ENCODE measurements at places on chromosomes 6 and 20.

- no peak for DNase-seq
These were observed 179.3 kb downstream of the MTHFD1L start for GRCh38 chr6:151044465-151045441.

DNA sequence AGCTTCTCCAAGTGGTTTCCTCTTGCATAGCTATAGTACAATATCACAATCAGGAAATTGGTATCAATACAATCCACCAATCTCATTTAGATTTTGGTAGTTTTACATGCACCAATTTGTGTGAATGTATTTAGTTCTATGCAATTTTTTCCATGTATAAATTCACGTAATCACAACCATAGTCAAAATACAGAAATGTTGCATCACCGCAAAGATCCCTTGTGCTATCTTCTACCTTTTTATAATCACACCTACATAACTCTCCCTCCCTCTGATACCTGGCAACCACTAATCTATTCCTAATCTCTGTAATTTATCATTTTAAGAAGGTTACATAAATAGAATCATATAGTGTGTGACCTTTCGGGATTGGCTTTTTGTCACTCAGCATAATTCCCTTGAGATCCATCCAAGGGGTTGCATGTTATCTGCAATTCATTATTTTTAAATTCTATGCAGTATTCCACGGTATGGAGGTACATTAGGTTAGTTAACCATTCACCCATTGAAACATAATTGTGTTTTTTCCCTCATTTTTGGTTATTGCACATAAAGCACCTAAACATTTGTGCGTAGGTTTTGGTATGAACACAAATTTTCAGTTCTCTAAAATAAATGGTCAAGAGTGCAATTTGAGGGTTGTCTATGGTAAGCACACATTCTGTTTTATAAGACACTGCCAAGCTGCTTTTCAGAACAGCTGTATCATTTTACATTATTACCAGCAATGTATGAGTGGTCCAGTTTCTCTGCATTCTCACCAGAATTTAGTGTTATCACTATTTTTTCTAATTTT is 95.1 kb upstream of the SLC22A23 start:
- no peak for DNase-seq

- DNase-seq = no peak
These were observed 9.0 kb downstream of the LRP11 start for GRCh38 chr6:149855040-149855654.

- peak; percentile 49 for DNase-seq
These were observed at the start of gene GRIK2 for GRCh38 chr6:101393251-101393828. Gene GRIK2, plus strand, starts transcription at chr6:101393708.

- DNase-seq = no peak
These were observed 42.2 kb downstream of the DTNBP1 start for GRCh38 chr6:15620611-15621010.

- DNase-seq = no peak
These were observed 6.7 kb downstream of the DLGAP4 start for GRCh38 chr20:36312724-36313441.

- DNase-seq = no peak
These were observed 37.2 kb upstream of the TSPYL1 start for GRCh38 chr6:116316772-116317467.
